ENCODE measurements at places on chromosomes 11 and 22.
A peak's percentile ranks its signal among the peaks of the same experiment; 100 is the strongest.

- no peak for DNase-seq
These were observed 112.1 kb upstream of the ANO1 start for GRCh38 chr11:69965821-69966582.

GRCh38 chr11:102284008-102284407 is 33.3 kb upstream of the BIRC3 start:
- DNase-seq, result no peak

- DNase-seq, result no peak
These were observed 208.4 kb upstream of the TBCEL start for GRCh38 chr11:120815319-120816100.

DNA sequence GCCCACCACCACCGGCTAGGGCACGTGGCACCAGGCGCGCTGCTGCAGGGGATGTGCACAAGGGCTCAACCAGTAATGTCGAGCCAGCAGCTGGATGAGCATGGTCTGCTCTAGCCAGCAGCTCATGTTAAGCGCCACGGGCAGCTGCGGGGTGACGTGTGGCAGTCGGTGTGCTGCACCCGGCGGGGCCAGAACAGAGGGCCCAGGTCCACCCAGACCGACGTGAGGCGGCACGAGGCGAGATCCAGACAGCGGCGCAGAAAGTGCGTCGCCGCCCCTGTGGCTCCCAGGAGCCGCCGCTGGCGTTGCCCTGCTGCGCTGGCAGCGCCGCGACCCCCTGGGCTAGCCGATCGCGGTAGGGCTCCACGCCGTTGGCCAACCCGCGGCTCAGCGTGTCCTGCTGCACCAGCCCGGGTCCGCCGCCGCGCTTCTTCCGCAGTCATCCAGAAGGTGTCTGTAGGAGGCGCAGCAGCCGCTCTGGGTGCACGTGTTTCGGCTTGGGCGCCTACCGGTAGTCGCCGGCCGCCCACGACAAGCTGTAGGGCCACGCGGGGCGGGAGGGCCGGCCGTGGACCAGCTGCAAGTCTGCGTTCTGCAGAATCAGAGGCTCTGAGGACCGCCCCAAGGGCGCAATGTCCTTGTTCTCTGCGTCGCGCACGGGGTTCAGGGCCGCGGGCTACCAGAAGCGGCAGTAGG is 4.6 kb upstream of the GALR3 start:
- DNase-seq, result no peak

DNA sequence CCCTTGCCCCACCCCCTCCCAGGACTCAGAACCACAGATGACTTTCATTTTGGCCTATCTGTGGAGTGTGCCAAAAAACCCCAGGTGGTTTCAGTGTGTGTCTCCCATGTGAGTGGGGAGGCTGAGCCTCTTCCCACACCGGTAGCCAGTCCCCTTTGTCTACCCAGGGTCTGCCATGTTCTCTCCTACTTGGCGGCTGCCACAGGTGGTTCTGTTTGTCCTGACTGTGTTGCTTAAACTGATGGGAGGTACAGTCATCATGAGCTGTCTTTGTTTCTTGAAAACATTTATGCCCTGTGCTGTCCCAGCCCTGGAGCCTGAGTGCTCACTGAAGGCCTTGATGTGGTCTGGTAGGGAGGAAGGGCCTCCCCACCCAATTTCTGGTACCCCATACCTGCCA is 39.7 kb upstream of the SUSD2 start:
- DNase-seq, result no peak

GRCh38 chr11:130023204-130023603 is 20.6 kb upstream of the PRDM10 start:
- no peak for DNase-seq

DNA sequence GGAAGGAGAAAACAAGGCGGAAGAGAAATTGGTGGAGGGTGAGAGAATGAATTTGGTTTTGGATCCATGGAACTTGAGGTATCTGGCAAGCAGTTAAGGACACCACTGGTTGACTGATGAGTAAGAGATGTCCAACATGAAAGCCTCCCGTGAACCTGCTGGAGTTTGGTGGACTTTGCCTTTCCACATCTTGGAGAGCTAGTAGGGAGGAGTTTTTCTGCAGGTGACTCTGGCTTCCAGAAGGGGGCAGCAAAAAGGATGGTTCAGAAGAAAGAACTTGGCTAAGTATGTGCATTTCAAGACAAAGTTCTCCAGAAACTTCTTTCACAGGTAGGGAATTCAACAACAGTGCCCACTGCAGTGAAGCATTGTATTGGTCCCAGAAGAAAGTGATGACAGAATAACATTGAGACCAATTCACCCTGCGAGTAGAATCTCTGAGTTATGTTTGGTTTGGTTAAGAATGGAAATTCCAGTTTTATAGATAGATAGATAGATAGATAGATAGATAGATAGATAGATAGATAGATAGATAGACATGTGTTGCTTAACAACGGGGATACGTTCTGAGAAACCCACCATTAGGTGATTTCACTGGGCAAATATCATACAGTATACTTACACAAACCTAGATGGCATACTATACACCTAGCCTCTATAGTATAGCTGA is 28.5 kb downstream of the DCDC1 start:
- DNase-seq, result no peak

- no peak for DNase-seq
These were observed 1.2 kb downstream of the DDX17 start for GRCh38 chr22:38504731-38505540.

DNA sequence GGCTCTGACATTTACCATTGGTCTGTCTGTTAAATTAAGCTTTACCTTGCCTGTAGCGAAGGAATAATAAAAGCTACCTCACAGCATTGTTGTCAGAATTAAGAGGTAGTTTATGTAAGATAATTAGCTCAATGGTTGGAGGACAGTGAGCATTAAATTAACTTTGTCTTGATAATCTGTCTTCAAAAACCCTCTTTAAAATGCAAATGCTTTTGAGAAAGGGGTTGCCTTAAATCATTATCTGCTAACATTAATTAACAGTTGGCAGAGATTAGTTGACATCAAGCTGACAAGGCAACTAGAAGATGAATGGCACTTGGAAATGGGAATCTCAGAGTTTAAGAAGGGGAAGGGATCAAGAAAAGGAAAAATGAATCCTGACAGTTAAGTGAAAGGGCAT is 761.1 kb upstream of the ARHGAP42 start:
- DNase-seq, result no peak

DNA sequence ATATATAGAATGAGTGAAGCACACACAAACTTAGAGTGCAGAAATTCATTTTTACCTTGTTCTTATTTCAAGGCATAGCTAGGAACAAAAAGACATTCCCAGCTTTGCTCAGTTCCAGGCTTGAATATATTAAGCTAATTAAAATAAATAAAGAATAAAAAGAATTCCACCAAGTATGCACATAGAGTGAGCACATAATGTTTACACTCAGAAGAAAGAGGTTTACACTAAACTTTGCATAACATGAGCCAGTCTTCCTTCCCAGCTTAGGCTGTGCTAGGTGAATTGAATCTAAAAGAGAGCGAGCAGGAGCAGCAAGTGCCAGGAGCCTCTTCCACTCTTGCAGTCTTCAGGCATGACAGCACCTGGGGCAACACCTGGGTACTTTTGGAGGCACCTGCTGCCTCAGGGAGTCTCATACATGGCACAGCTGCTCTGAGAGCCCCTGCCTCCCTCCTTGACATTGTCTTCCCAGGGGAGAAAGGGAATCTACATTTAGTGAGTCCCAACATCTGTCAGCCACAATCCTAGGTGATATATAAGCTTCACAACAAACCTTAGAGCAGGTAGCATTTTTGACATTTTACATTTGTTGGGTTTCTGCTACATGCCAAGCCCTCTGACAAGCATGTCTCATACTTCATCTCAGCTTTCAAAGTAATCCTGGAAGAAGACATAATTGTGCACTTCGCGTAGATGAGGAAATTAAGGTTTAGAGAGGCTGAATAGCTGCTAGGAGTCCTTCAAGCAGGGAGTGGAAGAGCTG is 732.7 kb upstream of the TENM4 start:
- DNase-seq, result no peak

- no peak for DNase-seq
These were observed 62.6 kb upstream of the WNT7B start for GRCh38 chr22:46039535-46039934.

GRCh38 chr11:335779-336658 is 15.4 kb upstream of the IFITM3 start:
- DNase-seq, result no peak

GRCh38 chr11:19204836-19205235 is 3.1 kb upstream of the CSRP3 start:
- no peak for DNase-seq

DNA sequence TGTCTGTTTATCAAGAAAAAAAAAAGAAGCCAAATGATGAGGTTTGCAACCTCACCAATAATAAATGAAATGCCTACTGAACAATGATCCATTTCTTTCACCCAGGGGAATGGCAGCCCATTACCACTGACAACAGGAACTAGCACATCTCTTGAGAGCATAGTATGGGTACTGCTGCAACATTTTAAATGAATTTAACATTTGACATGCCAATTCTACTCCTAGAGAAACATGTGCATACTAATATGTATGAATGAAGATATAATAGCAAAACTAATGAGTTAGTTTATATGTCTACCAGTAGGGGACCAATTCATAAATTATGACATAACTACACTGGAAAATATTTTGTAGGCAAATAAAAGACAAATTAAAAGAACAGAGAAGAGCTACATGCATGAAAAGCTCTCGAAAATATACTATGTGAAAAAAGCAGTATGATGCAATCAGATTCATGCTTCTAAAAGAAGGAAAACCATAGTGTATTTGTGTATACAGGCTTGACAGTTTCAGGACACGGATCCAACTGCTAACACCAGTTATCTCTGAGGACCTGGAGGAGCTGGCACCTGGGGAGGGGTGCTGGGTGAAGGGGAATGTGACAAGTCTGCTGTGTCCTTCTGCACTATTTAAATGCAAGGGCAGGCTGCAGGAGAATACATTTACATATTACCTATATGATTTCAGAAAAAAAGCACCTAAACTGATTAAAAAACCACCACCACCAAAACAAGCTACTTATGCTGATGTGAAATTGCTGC is 6.9 kb downstream of the SMCO4 start:
- DNase-seq, result no peak

DNA sequence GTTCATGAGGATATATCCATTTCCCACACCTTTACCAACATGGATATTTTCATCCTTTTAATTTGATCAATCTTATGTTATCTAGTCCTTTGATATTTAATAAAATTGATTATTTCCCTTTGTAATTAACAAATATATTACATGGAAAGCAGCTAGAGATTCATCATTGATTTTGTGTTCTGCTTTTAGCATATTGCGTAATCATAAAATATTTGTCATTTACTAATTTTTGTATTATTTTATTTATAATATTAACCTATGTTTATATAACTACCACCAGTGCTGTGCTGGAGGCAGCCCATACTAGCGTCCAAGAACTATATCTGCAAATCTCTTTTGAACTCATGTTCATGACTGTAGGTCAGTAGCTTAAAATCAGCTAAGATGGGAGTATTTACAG is 4.7 kb downstream of the OR8U1 start:
- DNase-seq, result no peak

DNA sequence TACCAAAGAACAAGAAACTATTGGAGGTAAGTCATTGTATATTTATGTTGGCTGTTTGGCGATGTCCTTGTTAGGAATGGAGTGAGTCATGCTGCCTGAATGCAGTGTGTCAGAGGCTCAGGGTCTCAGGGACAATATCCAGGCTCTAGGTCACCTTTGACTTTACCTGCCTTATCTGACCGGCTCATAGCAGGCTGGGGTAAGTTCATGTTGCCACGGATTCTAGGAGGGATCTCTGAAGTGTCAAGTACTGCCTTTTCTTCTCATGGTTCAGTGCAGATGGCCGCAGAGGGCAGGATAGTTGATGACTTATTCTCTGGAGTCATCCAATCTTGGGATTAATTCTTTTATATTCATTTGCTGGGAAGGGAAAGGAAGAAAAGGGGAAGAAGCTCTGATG is 53.2 kb downstream of the SPON1 start:
- no peak for DNase-seq

DNA sequence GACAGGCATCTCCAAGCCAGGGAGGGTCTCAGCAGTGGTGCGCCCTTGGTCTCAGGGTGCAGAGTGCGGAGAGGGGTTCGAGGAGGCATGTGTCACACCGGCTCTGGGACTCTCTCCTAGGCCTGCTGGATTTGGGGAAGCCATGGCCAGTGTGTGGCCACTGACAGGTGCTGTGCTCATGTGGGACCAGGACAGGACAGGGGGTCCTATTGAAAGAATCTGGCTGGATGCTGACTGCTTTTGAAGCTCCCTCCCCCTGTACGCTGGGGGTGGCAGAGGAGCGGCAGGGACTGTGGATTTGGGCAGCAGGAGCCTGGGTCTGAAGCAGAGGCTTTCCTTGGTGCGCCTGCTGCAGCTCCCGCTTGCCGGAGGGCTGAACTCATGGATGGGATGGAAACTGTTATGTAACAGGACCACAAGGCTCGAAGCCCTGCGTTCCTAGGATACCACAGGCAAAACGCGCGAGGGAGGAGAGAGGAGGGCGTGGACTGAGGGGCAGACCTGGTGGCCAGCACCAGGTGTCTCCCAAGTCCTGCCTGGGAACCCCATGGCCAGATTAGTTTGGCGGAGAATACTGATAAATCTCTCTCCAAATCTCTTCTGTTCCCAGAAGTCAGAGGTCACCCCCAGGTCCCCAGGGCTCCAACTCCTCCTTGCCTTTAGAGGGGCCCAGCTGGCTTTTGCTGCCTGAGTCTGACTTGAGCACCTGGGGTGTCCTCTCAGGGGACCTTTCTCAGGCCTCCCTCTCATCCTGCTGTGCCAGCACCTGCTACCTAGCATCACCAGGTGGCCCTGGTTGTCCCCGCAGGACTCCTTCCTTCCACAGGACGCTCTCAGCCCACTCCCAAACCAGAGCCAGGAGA is 13.8 kb upstream of the TEF start:
- peak; percentile 65 for DNase-seq

DNA sequence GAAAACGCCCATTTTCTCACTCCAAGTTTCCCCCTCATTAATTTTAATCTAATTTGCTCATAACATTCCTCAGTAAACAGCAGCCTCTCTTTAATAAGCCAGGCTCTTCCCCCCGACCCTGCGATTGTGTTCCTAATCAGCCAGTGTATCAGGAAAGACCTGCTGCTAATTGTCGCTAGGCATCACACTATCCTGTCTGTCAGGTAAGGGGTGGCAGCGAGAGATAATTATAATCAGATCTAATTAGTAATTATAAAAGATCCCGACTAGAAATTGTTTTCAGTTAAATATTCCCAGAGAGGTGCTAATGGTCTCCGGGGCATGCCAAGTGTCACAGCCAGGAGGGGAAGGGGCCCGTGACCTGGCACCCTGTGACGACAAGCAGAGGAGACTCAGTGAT is 142.8 kb downstream of the ST3GAL4 start:
- DNase-seq, result no peak

DNA sequence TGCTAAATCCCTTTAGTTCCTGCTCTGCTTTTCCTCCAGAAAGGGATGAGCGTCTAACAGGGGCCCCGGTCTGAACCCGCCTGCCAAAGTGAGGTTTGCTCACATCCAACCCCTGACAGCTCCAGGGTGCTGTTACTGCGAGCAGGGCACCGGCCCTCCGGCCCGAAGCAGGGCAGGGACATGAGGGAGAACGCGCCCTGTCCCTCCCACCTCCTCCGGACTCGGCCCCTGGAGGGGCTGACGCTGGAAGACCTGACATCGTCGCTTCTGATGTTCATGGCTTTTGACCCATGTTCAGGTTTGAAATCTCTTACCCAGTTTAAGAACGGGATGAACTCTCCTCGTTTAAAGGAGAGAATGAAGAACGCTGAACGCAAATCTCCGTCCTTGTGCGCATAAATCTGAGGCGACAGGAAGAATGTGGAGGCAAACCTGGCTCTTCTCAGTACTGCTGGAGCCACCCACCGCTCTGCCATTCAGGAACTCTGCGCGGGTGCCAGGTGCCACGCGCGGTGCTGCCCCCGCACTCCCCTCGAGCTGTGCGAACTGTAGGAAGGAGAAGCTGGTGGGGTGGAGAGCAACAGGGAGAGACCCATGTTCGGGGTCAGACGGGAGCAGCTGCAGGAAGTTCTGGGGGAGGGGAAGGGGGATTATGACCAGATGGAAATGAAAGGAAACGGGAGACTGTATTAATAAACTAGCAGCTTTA is 826 bp upstream of the EEF1G start:
- DNase-seq, result no peak
